NCI-H1105 treated with DMSO at 0.1 percent for 48 hours (cell line): ENCODE measurements at places on chromosomes 1 and 21.

DNA sequence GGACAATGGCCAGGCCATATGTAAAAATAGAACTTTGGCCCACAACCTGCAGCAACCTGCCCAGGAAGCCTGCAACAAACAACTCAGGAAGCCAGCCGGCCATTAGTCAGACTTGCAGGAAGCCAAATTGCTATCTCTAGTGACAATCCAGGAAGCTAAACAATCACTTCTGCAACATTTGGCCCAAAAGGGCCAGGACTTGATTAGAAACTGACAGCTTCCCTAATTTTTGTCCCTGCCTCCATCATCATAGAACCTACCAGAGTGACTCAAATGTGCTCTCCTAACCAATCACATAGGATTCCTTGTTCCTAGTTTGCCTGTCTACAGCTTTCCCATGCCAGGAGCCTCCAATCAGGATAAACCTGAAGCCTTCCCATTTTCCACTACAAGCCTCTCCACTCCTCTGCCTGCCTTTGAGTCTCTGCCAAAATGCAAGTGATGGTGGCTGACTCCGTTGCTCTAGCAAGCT is 639.3 kb downstream of the PTPRU start:
- peak; percentile 94 for DNase-seq

DNA sequence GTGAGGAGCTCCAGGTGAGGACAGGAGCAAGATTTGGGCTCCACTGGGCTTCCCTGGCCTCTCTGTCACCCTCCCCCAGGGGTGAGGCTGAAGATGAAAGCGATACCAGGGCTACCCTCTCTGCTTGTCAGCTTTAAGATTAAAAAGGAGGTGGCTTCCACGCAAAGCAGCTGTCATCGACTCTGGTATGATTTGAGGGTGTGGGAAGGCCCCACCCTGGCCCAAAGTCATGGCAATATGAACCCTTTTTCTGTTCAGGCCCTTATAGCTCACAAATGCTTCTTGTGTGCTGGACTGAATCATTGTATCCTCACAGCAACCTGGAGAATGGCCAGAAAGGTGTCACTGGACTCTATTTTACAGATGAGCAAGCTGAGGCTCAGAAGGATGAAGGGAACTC is 41.6 kb downstream of the NUAK2 start:
- no peak for DNase-seq

GRCh38 chr21:35674895-35675470 is 385.3 kb downstream of the SETD4 start:
- DNase-seq, result no peak

GRCh38 chr1:24695202-24695974 is 49.9 kb upstream of the CLIC4 start:
- no peak for DNase-seq

GRCh38 chr1:107132195-107132594 is 8.6 kb upstream of the NTNG1 start:
- no peak for DNase-seq

GRCh38 chr1:160733898-160734297 is 5.1 kb upstream of the SLAMF7 start:
- no peak for DNase-seq

DNA sequence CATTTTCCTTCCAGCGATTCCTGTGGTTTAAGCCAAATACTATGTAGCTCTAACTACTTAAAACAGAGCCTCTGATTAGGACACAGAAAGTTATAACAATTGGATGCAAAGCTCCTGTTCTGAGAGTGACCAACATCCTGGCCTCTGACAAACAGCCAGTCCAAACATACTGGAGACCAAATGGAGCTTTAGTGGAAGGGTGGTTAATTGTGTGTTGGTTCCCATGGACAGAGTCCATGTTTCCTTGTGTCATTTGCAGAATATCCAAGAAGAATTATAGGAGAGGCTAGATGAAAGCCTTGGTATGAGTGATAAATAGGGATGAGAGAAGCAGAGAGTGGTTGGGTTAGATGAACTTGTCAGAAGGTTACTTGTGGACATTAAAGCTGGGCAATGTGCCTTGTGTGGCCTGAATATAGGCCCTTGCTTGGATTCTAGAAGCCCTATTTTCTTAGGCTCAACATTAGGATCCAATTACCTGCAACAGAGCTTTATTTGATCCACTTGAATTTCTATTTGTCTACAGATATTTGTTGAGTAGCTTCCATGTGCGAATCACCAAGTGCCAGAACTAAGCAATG is 180.5 kb upstream of the GORAB start:
- DNase-seq, result no peak

- no peak for DNase-seq
Measured at GRCh38 chr1:94316836-94317789, 79.7 kb upstream of the ARHGAP29 start.

DNA sequence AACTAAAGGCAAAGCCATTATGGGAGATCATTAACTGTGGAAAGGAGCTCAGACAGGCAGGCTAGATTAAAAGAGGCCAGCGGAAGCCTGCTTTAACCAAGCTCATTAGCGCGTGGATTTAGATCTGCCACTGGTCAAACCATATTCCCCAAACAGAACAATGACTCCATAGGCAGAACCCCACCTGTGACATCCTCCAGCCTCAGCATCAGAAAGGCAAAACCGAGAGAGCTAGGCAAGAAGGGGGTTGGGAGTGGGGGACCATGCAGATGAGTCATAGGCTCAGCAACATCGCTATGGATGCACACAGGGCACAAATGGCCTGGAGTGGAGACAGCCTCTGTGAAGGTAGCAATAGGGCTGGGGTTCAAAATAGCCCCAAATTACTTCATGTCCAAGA is 20.6 kb downstream of the MKNK1 start:
- DNase-seq, result no peak

DNA sequence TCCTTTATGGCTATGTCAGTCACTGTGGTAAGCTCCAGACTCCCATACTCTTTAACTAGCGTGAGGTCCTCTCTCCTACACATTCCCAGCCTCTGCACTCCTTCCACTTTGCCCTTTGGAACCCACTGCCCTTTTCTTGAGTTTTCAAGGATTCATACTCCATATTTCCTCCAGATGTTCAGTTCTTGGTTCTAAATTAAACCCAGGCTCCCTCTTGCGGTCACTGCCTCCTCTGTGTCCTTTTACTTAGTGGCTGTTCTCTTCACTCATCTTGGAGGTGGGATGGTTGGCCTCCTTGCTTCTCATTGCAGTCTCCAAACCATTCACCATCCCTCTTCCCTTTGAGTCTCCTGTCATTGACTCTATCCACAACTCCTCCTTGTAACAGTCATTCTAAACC is 208.1 kb downstream of the TGFB2 start:
- DNase-seq, result no peak

DNA sequence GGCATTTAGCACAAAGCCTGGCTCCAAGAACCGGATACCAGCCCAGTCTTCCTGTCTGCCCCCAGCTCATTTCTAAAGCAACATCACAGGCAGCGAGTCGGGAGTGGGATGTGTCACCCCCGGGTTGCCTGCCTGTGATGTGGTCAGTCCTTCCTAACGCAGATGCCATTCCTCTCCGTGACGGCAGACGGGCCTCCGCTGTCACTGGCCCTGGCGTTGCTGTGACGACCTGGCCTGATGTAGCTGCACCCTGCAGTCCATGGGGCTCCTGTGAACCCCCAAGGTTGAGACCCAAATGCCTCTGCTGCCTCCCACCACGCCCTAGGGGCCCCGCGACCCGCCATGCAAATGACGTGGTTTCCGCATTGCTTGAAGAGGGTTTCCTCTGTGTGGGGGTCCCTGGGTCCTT is 12.3 kb downstream of the TNFRSF1B start:
- no peak for DNase-seq

GRCh38 chr21:41481191-41481590 is 26.8 kb downstream of the TMPRSS2 start:
- no peak for DNase-seq

DNA sequence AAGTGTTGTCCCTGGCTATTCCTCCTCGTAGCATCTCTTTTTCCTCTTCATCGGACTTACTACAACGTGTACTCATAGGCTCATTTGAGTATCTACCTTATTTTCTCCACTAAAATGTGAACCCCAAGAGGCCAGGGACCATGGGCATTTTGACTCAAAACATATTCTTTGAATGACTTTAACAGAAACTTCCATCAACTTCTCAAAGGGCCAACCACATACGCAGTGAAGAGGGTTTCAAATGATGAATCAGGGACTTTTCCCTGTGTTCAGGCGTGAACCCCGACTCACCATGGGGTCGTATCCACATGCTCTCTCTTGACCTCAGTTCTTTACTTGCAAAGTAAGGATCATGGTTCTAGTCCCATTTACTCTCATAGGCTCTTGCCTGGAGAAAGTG is 20.2 kb upstream of the GPR137B start:
- no peak for DNase-seq

- peak; percentile 95 for DNase-seq
Measured at GRCh38 chr1:203252678-203253077, 23.2 kb upstream of the CHIT1 start.

GRCh38 chr1:9128520-9129265 is at the start of gene GPR157:
Gene GPR157 (minus strand): TSS chr1:9129102. CDS start chr1:9129027, 75 bp downstream.
- peak; percentile 25 for DNase-seq

GRCh38 chr1:75342786-75343185 is 208.6 kb downstream of the LHX8 start:
- peak; percentile 76 for DNase-seq
